ENCODE measurements at places on chromosomes 13 and 19. TPM values are rescaled to one million over a fixed set of nuclear protein-coding genes. Genes with fewer than 3 reads are reported as not detected.

Gene MBD3L3
- not detected for total RNA-seq

Gene PNMA8A
- total RNA-seq = not detected

Gene NMRK2
- total RNA-seq = not detected

Gene PCDH17
- total RNA-seq = not detected

Gene CYP4F12
- total RNA-seq = not detected

Gene CD209
- not detected for total RNA-seq

Gene SMAD9
- total RNA-seq = not detected
